ENCODE measurements at places on chromosomes 5 and 9.

GRCh38 chr5:57231607-57232006 is 57.7 kb downstream of the GPBP1 start:
- DNase-seq: no peak

- peak; percentile 5 for DNase-seq
Measured at GRCh38 chr5:51043745-51044144, 339.5 kb upstream of the ISL1 start.

- no peak for DNase-seq
Measured at GRCh38 chr5:66745297-66745696, 149.1 kb downstream of the MAST4 start.

DNA sequence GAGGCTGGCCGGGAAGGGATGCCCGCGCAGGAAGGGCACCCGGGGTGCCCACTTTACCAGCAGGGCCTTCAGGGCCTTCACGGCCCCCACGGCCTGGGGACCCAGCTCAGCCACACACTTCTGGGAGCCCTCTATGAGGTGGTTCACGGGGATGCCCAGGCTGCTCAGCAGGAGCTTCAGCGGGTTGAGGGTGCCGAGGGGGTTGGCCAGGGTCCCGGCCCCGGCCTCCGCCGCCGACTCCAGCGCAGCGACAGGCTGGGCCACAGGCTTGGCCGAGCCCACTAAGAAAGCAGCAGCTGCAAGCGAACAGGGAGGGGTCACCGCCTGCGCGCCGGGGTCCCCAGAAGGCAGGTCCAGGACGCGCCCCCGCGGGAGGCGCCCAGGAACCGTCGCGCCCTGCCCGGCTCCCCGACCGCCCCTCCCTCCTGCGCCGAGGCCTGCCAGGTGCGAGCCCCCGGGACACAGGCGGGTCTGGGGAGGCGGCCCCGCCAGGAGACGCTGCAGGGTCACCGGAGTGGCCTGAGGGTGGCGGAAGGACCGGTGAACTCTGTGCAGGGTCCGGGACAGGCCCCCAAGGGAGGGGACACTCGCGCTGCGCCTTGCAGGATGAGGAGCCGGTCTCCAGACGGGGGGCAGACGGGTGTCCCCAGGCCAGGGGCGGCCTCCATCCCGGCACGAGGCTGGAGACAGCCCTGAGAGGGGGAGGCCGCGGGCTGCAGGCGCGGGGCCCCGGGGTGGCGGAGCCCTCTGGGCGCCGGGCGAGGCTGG is 572 bp downstream of the SCGB3A1 start:
- DNase-seq: no peak

GRCh38 chr9:14029806-14030374 is 284.1 kb downstream of the NFIB start:
- DNase-seq: peak; percentile 27

GRCh38 chr9:20238921-20239320 is 383.4 kb downstream of the MLLT3 start:
- no peak for DNase-seq

DNA sequence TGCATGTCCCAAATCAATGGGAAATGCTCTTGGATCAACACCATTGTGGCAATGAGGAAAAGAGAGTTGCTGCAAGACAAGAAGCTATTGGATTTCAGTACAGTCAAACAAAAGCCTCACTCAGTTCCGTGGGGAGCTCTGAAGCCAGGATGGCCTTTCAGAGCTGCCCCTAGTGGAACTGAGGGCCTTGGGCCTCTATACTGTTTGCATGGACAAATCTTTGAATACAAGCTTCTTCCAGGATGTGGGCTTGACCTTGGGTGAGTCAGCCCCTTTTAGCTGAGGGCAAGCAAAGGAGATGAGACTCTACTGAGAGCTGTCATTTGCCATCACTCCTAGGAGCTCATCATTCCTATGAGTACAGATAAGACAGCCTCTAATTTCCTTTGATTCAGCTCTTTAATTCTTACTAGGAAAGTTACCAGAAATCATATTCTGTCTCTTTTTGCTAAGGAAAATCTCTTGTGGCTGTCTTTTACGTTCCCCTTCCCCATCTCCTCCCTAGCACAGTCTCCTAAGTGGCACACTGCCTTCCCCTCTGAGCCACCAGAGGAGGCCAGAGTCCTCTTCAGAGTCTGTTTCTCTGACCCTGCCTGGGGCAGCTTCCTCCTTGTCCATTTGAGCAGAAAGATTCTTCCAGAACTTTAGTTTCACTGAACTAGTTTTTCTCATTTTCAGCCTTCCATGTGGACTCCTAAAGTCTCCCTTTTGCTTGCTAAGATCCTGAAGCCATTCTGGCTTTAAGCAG is 168.8 kb upstream of the POC5 start:
- DNase-seq: no peak

DNA sequence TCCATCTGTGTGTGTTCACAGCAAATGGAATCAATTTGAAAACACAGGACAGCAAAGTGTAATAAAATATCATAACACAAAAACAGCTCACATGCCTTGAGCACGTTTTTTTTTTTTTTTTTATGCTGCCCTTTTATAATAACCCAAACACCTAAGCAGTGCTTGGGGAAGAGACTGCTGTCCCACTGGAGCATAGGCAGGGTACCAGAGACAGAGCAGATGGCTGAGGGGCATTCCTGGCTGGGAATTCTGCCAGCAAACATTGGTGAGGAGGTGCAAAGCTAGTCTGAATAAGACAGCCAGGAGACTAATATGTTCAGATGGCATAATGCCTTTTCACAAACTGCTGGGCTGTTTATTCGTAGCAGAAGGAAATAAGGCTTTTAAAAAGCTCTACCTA is 58.1 kb upstream of the SV2C start:
- DNase-seq: no peak

GRCh38 chr9:136291306-136292025 is 12.4 kb downstream of the CCDC187 start:
- no peak for DNase-seq
